ENCODE measurements at places on chromosomes 16 and 17.

GRCh38 chr16:57503366-57503765 is 17.1 kb upstream of the DOK4 start:
- DNase-seq = no peak

- no peak for DNase-seq
Observed at GRCh38 chr17:62614142-62614541, 13.3 kb upstream of the MRC2 start.

DNA sequence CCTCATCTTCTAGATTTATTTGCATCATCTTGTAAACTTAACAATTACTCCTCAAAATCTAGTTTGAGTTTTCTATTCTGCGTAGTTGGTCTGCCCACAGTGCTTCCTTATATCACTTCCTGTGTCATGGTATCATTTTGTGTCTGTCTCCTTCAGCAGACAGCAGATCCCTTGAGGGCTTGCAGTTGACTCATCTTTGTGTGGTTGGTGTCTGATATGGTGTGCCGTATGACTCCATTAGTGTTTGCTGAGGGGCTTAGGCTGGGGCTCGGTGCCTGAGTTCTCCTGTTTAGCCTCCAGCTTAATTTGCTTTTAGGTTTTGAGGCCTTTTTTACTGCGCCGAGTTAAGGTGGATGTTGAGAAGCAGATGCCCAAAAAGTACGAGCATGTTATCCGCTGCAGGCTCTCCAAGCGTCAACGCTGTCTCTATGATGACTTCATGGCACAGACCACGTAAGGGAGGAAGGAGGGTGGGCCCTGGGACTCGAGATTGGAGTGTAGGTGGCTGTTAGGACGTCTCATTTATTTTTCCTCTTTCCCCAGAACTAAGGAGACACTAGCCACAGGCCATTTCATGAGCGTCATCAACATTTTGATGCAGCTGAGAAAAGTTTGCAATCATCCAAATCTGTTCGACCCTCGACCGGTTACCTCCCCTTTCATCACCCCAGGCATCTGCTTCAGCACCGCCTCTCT is 16.9 kb downstream of the SRCAP start:
- no peak for DNase-seq

GRCh38 chr16:3878610-3879009 is 1.9 kb downstream of the CREBBP start:
- no peak for DNase-seq

GRCh38 chr17:82881900-82882714 is 42.3 kb upstream of the ZNF750 start:
- no peak for DNase-seq

DNA sequence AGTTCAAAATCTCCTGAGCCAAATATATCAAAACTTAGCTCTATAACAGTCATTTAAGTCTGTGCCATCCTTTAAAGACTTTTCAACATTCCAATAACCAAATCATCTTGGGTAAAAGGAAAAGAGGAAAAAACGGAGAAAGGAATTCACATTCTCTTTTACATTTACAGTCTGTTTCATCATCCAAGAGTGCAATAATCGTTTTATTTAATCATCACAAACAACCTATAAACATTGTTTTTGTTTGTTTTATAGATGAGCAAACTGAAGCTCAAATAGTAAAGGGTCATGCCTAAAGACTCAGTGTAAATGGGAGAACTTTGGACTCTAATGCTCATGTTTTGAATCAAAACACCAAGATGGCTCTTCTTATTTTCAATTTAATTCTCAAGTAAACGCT is 252.3 kb downstream of the TOX3 start:
- no peak for DNase-seq

GRCh38 chr17:27840688-27841087 is 40.4 kb upstream of the NOS2 start:
- no peak for DNase-seq

DNA sequence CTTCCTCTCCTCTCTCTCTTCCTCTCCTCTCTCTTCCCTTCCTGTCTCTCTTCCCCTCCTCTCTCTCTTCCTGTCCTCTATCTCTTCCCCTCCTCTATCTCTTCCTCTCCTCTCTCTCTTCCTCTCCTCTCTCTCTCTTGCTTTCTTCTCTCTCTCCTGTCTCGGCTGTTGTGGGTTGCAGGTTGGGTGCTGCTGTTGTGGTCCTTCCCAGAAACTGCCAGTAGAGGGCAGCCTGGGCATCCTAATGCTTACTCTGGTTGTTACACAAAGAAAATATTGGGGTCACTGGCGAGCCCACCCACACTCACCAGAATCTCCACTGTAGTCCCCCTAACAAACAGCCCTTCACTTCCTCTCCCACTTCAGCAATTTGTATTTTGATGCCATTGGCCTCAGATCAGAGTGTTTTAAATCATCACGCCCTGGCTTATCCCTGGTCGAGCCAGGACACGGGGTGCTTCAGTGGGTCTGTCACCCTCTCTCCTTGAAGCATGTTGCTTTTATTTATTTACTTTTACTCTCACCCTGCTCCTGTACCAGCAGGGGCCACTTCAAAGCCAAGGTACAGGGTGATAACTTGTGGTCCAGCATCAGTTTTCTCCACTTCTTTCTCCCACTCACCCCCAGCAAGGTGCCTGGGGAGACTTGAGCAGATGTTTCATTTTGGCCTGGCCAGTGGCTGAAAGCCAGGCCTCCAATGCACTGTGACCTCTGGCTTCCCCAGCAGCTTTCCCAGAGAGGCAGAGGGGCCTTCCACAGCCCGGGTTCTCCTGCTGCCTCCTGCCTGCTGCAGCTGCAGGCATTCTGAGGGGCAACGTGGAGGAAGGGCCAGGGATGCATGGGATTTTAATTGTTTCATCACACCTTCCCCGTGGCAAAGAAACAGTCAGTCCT is 4.7 kb upstream of the MMP15 start:
- DNase-seq = no peak

GRCh38 chr17:10051112-10051511 is 146.0 kb upstream of the RCVRN start:
- no peak for DNase-seq
